ENCODE measurements at places on chromosomes 12 and 14.

DNA sequence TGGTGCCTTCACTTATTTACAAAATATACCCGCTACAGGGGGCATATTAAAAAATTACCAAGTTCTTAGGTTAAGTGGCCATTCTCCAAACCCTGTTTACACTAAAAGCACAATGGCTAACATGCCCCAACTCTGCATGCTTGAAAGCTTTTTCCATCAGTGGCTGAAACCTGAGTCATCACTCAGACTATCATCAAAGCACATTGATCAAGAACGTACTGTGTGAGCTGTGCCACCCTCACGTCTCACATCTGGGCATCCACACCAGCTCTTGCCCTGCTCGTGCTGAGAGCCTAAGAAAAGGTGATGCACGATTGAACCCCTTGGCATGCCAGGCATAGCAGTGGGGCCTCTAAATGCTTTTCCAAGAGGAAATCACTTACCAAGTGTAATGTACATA lies 13.2 kb downstream of the AQP6 start:
- DNase-seq, result no peak

DNA sequence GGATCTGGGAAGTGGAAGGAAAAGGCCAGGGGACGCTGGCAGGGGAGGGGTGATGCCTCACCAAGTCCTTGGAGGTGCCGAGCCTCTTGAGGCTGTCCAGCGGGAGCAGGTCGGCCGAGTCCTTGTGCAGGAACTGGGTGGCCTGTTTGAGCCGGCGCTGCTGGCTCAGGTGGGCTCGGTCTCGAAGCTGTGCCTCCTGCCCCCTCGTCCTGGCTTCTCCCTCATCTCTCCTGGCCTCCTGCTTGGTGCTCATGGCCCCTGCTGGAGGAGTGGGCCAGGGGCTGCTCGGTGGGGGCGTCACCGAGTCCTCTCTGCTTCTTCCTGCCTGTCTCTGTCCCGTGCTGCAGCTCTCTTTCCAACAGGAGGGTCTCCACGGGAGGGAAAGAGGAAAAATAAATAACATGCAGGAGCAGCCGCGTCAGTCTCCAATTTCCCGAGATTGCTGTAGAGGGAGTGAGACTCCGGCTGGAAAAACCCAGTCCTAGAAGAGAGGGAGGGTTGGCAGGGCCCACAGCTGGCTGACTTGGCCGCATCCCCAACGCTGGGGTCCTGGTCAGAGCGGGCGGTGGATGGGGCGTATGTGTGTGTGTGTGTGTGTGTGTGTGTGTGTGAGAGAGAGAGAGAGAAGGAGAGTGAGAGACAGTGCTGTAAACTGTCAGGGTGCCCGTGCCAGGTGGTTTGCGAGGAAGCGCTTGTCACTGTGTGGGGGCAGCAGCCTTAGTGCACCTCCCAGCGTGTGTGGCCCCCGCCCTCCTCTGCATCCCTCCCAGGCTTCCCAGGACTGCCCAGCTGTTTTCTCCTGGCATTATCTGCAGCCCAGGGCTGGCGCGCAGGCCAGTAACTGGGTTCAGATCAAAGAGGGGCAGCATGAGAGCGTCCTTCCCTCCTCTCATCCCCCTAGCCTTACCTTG lies at the start of gene NRIP2:
TSS of gene NRIP2 (minus strand) at position 455 of the 911 bp plus-strand sequence. CDS start at position 403, 52 bp downstream.
- DNase-seq, result no peak

DNA sequence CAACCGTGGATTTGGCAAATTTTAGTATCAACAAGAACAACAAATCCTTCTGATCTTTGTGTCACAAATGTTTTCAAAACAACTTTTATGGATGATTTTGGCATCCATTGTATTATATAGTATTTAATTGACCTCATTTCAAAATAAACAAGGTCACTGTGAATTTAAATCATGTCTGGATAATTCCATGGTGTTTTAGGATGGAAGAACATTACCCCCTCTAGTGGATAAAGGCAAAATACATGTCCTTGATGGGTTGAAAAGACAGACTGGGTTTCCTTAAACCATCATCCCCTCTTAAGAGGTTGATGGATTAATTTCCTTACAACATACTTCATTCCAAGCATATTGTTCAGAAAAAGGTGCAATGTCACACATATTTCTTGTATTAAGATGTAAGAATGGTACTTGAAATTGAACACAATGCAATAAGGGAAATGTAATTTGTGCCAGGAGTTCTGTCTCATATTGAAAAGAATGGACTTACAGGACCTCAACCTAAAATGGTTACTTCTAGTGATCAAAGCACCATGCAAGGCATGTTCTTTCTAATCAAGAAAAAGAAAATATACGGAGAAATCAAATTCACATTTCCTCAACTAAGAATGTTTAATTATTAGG lies 352.0 kb downstream of the BCAT1 start:
- DNase-seq, result no peak

DNA sequence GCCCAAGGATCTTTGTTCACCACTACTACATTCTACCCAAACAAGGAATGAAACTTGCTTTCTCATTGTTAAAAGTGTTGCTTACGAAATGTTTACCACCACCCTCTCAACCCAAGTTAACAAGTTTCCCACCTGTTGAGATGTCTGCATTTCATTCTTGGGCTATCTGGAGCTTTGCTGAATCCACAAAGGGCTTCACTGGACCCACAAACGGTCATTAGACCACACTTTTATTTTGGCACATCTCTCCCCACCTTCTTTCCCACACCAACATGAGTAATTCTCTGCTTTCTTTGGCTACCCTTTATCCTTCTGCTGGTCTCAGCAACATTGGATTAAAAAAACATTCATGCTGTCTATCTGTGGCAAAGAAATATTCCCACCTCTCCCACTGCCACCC lies 78.0 kb downstream of the TMEM260 start:
- DNase-seq, result no peak

GRCh38 chr12:24838531-24838950 lies 110.4 kb downstream of the BCAT1 start:
- DNase-seq, result no peak

DNA sequence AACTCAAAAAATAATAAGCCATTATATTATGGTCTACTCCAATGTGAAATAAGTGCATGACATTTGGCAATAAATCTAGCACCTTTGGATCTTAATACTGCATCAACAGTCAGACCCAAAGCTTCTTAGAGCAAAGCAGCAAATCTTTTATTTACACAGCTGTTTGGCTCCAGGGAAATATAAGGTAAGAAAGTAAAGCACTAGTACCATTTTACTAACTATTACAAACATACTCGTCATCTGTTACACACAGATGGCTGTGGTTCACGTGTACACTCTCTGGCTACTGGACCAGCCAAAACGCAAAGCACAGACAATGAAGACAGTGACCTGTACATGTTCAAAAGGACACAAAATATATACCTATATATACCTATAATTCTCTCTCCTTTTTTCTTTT lies 2.8 kb downstream of the FGD6 start:
- no peak for DNase-seq

DNA sequence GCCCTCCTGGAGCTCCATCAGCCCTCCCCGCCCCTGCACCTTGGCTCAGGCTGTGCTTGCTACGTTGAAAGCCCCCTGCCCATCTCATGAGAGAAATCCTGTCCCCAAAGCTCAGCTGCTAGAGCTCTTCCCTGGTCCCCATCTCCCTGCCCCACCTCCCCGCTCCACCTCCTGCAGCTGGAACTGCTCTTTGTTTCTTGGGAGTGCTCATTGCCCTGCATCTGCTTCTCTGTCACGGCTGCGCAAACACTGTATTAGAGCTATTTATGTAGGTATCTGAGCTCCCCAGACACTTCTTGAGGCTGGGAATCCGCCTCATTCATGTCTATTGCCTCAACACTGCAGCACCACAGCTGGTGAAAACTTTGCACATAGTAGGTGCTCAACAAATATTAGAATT lies 32.8 kb upstream of the PRIMA1 start:
- no peak for DNase-seq

DNA sequence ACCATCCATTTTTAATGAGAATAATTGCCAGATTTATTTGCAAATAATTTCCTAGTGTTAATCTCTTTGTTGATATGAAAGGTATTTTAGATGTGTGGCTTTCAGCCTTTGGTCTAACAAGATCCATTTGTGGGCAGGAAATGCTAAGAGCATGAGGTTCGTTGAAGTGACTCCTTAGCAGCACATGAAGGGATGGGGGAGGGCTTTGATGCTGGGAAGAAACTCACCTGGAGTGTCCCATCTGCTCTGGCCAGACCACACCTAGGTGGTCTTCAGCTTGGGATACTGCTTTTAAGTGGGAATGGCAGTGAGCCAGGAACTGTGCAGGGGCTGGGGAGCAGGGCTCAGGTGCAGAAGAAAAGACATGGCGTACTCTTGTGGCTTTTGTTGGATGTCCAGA lies 13.6 kb downstream of the SFSWAP start:
- DNase-seq, result no peak

GRCh38 chr12:110680032-110680431 lies 8.9 kb downstream of the HVCN1 start:
- DNase-seq, result no peak

DNA sequence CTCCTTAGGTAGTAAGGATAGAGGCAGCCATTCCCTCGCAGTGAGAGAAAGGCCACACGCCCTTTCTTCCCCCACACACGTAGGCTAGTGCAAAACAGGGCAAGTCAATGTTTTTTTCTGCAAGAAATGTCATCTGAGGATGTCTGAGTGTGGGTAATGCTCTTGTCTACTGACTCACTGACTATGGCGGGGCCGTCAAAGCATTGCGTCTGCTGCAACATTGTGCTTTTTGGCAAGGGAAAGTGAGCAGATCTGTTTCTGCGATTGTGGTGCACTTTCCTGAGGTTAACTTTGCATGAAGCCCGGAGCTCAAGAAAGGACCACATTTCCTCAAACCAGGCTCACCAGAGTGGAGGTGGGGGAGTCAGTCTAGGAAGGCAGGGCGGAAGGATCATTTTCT lies 181.6 kb upstream of the GZMB start:
- no peak for DNase-seq

DNA sequence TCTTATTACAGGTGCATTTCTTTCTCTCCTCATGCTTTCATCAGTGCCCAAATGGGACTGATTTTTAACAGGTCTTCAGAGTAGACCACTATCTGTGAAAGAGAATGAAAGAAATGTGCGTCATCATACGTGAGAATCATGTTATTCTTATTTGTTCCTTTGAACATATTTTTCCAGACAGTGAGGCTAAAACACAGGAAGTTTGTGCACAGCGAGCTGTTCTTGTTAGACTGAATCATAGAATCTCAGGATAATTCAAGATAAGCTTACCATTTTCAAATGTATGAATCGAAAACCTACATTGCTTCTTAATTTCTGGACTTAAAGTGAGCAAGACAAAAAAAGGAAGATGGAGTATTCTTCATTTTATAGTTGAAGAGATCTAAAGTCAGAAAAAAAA lies 383.1 kb downstream of the EGLN3 start:
- no peak for DNase-seq

- no peak for DNase-seq
Observed at GRCh38 chr12:87216436-87216835, 812.8 kb downstream of the C12orf50 start.

DNA sequence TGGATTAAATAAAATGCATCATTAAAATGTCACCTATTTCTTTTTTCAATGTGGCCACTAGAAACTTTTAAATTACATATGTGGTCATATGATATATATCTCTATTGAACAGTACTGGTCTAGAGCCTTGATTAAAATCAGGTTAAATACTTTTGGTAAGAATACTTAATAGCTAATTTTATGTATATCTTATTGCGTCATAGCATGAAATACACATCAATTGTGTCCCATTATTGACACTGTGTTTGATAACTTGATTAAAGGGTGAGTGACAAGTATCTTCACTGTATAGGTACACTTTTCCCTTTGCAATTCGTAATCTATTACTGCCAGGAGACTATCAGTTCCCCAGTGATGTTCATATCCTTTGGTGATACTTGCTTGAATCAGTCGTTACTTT lies 4.4 kb upstream of the HELB start:
- DNase-seq, result no peak

DNA sequence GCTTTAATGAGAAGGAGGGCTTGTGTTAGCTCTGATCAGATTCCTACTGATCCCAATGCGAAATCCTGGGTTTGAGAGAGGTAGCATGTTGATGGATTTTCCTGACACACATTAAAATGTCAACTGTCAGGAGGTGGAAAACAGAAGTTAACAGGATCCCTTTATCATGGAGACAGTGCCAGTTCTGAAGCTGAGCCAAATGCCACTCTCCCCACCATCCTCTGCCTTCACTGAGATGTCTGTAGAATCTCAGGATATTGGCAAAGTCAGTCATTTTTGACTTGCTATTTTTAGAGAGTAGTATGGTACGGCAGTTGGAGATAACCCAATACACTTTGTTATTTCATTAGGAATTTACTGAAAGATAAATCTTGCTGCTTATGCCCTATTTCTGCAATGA lies 1816.2 kb upstream of the FLRT2 start:
- no peak for DNase-seq

- DNase-seq, result no peak
Observed at GRCh38 chr14:76193696-76194095, 42.0 kb downstream of the GPATCH2L start.

- DNase-seq, result no peak
Observed at GRCh38 chr12:18643681-18644080, 94.1 kb downstream of the PLCZ1 start.

- DNase-seq, result peak; percentile 65
Observed at GRCh38 chr12:109052414-109053323, at the start of gene USP30. Gene USP30, plus strand, starts transcription at chr12:109052576. Its CDS starts 103 bp downstream, at chr12:109052679.

DNA sequence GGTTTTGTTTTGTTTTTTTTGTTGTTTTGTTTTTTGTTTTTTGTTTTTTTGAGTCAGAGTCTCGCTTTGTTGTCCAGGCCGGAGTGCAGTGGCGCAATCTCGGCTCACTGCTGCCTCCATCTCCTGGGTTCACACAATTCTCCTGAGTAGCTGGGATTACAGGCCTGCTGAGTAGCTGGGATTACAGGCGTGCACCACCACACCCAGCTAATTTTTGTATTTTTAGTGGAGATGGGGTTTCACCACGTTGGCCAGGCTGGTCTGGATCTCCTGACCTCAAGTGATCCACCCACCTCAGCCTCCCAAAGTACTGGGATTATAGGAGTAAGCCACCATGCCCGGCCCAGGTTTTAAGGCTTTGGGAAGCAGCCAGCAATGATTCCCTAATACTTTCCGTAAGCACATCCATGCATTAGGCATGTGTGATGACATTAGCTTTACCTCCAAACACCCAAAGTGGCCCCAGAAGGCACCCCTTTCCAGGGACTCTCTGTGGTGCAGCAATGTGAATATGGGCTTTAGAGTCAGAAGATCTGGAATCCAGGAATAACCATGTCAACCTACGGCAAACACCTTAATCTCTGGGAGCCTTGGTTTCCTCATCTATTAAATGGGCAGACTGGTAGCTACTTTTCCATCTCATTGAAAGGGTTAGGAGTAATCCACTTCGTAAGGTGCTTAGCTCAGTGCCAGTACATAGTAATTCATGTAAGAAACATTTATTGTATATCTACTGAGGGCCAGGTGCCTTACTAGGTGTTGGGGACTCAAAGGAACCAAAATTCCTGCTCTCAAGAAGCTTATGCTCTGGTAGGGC lies 152.9 kb downstream of the ZFP36L1 start:
- DNase-seq, result no peak

- no peak for DNase-seq
Observed at GRCh38 chr12:46404225-46404631, 31.7 kb upstream of the SLC38A2 start.

GRCh38 chr12:107091381-107091780 lies 2.0 kb downstream of the CRY1 start:
- DNase-seq, result no peak

- no peak for DNase-seq
Observed at GRCh38 chr12:110577864-110578693, 5.0 kb downstream of the PPTC7 start.

GRCh38 chr14:104395276-104395675 lies 184.3 kb upstream of the C14orf180 start:
- no peak for DNase-seq

- DNase-seq, result no peak
Observed at GRCh38 chr14:75283833-75284563, 5.4 kb downstream of the FOS start.

GRCh38 chr12:25556153-25556552 lies 3.1 kb upstream of the LMNTD1 start:
- DNase-seq, result no peak
